Kidney (tissue), 22 donors: ENCODE measurements at places on chromosomes 7 and 10. TPM values are rescaled to one million over a fixed set of nuclear protein-coding genes. Genes with fewer than 3 reads are reported as not detected.

SSC4D gene
- 2.1 TPM for total RNA-seq

ACHE gene
- 3.6 TPM for total RNA-seq

ERVW-1 gene
- not detected for total RNA-seq

ANKRD61 gene
- 0.19 TPM for total RNA-seq

SPOCK2 gene
- 19.7 TPM for total RNA-seq

GBX1 gene
- total RNA-seq, result not detected

CNPY4 gene
- 11.6 TPM for total RNA-seq

UCMA gene
- not detected for total RNA-seq
